ENCODE measurements at places on chromosomes 1 and 21.
A peak's percentile ranks its signal among the peaks of the same experiment; 100 is the strongest.

- DNase-seq, result no peak
These were observed 40.3 kb downstream of the LRRC8C start for GRCh38 chr1:89673251-89673650.

DNA sequence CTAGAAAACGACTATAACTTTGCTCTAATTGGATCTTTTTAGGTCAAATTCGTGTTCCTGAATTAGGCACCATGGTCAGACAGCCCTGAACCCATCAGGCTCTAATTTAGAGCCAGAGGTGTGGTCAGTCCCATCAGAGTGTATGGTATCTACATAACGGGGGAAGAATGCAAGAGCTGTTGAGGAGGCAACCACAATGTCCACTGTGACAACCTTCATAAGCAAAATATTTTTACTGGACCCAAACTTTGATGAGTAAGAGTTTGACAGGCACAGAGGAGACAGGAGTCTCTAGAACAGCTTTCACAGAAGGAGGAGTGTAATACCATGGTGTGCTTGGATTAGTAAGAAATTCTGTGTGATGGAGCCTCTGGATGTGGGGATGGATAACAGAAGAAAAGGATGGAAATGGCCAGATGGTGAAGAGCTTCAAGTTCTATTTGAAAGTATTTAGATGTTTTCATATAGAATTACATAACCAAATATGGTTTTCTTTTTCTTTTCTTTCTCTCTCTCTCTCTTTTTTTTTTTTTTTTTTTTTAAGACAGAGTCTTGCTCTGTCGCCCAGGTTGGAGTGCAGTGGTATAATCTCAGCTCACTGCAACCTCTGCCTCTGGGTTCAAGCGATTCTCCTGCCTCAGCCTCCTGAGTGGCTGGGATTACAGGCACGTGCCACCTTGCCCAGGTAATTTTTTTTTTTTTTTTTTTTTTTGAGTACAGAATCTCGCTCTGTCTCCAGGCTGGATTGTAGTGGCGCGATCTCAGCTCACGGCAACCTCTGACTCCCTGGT lies 24.9 kb downstream of the UBE2U start:
- no peak for DNase-seq

DNA sequence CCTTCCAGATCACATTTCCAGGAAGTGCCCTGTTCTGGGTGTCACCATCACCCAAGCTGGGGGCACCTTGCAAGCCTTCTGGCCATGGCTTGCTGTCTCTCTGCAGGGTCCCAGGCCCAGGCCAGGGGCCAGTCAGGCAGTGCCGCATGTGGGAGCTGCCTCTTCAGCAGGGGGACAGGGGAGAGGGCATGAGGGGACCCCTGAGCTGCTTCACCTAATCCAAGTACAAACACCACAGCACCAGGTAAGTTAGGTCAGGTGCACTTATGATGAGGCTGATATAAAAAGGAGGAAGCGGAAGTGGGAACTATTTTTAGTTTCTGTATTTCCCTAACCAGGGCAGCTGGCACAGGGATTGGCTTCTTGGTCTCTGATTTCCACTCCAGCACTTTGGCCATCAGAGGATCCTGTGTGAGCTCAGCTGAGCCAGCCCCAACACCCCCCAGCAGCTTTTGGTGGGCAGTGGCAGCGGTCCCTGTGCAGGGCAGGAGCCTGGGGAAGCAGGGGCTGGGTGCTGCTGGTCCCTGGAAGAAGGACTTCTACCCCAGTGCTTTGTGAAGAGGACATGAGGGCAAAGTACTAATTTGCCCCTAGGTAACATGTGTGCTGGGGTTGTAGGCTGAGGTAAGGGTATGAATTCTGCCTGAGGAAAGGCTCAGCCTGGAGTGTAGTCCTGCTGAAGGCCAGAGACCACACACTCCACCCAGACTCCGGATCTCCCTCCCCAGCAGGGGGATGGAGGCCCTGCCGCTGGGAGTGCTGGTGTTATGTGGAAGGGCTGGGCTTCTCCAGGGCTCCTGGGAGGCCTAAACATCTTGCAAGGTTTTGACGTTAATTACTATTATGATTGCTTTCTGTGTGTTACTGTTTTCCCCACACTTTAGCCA lies 3.3 kb upstream of the PCBP3 start:
- no peak for DNase-seq

GRCh38 chr1:179177182-179177581 lies 52.3 kb downstream of the ABL2 start:
- DNase-seq, result no peak

GRCh38 chr1:184838504-184838951 lies 83.9 kb upstream of the EDEM3 start:
- peak; percentile 96 for DNase-seq

GRCh38 chr1:12485231-12486058 lies 132.6 kb downstream of the DHRS3 start:
- no peak for DNase-seq

DNA sequence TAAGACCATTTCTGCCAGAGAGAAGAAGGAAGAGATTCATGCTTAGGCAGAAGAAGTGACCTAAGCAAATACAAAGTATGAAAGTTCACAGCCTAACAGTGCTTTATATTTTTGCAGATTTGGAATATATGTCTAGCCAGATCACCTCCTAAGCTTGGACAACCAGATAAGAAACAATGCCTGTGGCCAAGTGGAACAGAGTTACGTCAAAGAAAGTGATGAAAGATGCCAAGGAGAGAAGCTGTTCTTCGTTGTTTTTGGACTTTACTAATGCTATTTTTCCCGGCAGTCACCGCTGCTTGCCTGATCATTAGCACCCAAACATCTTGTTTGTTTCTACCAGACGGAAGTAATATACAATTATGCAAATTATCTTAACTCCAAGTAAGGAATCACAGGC lies 489.2 kb upstream of the C1orf87 start:
- DNase-seq, result no peak

GRCh38 chr1:85850238-85850637 lies 142.0 kb upstream of the ZNHIT6 start:
- peak; percentile 73 for DNase-seq

All from skeletal muscle cell (primary cell).